AG04449 (cell line): ENCODE measurements at places on chromosomes 1 and 21.
A peak's percentile ranks its signal among the peaks of the same experiment; 100 is the strongest.

GRCh38 chr1:33433509-33434362 is 2.8 kb upstream of the PHC2 start:
- DNase-seq, result peak; percentile 99

GRCh38 chr1:17903386-17903785 is 148.3 kb downstream of the ACTL8 start:
- DNase-seq, result no peak

DNA sequence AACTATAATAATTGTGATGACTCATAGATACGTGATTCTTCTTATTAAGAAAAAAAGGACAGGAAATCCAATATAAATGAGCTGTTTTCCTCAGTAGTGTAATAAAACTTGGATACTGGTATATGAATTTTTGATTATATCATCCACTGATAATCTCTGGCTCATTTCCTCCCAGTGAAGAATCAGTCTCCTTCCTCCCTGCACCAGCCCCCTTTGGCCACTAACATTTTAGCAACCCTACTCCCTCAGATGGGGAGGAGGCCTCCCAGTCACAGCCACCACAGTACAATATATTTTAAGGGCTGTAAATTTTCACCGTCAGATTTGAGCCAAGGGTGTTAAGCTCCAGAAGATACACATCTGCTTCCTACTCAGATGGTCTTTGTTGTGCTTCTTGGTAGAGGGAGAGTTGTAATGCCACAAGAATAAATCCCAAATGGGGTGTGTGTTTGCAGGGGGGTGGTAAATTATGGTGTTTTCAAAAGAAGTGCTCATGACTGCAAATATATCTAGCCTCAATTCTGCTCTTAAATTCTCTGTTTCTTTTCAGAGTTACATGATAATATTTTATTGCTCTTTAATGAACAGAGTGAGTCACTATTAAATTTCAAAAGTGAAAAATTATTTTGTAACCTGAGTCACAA is 153.5 kb downstream of the HLX start:
- DNase-seq, result no peak

DNA sequence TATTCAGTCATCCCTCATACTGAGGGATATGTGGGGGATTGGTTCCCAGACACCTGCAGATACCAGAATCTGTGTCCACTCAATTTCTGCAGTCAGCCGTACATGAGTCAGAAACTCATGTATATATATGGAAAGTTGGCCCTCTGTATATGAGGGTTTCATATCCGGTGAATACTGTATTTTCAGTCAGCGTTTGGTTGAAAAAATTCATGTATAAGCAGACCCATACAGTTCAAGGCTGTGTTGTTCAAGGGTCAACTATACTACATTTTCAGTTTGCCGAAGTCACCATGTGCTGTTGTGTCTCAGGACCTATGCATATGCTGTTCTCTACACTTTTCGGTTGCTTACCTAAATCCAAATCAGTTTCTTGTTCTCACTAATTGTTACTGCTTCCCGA is 10.5 kb downstream of the AXDND1 start:
- no peak for DNase-seq

GRCh38 chr1:209400351-209401220 is 182.9 kb upstream of the CAMK1G start:
- no peak for DNase-seq

GRCh38 chr1:21749859-21750468 is 33.0 kb downstream of the USP48 start:
- no peak for DNase-seq

DNA sequence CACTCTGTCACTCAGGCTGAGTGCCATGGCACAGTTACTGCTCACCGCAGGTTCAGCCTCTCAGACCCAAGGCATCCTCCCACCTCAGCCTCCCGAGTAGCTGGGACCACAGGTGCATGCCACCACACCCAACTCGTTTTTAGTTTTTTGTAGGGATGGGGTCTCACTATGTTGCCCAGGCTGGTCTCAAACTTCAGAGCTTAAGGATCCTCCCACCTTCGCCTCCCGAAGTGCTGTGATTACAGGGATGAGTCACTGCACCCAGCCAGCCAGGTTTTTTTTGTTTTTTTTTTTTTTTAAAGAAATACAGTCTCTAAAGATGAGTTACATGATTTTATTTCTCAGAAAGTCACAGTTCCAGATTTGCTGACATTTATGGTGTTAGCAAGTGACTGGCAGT is 29.0 kb downstream of the BACE2 start:
- no peak for DNase-seq

DNA sequence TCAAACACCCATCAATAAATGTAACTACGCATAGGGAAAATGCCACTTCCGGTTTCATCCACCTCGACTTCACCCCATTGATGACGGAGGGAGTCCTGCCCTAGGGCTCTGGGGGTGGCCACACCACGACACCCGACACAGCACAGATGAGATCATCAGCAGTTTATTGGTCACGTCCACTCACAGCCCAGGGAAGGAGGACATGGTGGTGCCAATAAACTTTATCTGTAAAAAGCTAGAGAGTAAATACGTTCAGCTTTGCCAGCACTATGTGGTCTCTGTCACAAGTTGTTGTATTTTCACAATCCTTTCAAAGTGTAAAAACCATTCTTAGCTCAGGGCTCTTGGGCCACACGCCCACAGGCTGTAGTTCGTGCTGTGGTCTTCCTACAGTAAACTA is 16.3 kb downstream of the SETD4 start:
- no peak for DNase-seq

GRCh38 chr1:38328278-38329035 is 281.9 kb upstream of the POU3F1 start:
- DNase-seq, result no peak

DNA sequence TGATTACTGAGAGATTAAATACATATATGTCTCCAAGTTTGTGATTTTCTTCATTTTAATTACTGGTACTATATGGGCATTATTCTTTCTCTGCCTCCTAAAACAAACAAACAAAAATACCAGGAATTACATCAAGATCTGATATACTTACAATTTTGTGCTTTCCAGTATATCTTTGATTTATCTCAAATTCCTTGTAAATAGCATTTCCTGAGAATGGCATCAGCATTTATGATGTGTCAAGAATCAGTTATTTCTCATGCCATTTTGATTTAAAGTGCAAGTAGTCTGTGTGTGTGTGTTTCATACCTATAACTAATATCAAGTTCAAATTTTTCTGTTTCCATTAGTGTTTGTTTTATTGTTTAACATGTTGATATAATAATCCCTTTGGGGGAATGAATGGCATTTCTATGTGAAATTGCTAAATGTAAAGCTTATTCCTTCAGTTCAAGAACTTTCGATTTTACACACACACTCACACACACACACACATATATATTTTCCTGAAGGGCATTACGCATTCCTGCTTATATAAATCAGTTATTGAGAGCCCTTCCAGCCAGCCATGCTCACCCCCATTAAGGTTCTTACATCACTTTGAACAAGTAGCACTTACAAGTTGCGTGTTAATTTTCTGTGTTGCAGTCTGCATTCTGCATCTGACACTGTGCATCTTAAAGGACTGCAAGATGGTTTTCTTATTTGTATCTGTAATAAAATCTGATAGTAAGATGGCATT is 102.7 kb downstream of the NEK7 start:
- no peak for DNase-seq

DNA sequence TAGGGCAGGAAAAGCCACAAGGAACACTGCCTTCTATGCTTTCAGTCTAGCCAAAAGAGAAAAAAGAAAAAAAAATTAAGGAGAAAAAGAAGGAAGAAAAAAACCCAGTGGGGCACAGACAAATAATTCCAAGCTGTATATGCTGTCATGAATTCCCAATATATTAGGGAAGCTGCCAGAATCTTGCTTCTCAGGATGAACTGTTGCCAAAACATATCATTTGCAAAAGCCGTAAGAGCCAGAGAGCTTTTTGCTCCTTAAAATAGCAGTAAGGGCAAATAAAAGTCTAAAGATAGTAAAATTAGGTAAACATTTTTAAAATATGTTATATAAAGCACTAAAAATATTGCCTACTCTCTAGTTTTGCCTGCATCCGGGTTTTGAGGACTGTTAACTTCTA is 52.1 kb downstream of the PGM1 start:
- DNase-seq, result no peak
